M059J (cell line): ENCODE measurements at places on chromosomes 5 and 9.
A peak's percentile ranks its signal among the peaks of the same experiment; 100 is the strongest.

DNA sequence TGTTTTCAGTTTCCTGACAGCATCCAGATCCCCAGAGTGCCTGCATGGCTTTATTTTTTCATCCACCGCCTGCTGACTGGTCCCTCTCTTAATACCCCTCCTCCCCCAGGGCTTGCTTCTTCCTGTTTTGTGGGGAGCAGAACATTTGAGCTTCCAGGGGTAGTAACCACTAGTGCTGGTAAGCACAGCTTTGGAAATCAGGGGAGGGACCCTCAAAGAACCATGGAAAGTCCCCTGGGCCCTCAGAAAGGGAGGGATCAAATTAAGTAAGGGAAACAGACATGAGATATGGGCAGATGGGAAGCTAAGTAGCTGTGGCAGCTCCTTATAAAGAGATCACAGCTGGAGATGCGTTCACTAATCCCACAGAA lies 26.8 kb downstream of the GRIA1 start:
- no peak for DNase-seq

GRCh38 chr5:91182763-91183162 lies 200.4 kb downstream of the ARRDC3 start:
- no peak for DNase-seq

GRCh38 chr5:152142840-152143469 lies 218.3 kb upstream of the GLRA1 start:
- peak; percentile 46 for DNase-seq

- DNase-seq, result no peak
Observed at GRCh38 chr5:132271251-132272246, 14.1 kb downstream of the PDLIM4 start.

GRCh38 chr5:144087576-144087975 lies 82.9 kb downstream of the YIPF5 start:
- DNase-seq, result no peak

DNA sequence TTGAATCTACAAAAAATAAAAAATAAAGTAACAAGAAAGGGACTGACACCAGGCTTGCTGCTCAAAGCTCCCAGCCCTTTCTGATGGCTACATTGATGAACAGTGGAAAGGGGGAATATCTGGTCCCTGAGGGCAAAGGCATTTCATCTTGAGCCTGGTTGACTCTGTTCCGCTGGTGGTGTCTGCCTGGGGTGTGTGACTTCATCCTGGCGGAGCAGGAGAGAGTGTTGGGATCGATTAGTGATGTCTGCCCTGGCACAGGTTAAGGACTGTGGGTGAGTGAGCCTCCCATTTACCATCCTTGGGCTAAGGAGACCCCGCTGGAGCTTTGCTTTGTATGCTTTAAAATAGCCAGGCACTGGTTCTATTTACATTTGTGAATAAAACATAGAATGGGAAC lies 56.9 kb upstream of the ASS1 start:
- DNase-seq, result no peak

DNA sequence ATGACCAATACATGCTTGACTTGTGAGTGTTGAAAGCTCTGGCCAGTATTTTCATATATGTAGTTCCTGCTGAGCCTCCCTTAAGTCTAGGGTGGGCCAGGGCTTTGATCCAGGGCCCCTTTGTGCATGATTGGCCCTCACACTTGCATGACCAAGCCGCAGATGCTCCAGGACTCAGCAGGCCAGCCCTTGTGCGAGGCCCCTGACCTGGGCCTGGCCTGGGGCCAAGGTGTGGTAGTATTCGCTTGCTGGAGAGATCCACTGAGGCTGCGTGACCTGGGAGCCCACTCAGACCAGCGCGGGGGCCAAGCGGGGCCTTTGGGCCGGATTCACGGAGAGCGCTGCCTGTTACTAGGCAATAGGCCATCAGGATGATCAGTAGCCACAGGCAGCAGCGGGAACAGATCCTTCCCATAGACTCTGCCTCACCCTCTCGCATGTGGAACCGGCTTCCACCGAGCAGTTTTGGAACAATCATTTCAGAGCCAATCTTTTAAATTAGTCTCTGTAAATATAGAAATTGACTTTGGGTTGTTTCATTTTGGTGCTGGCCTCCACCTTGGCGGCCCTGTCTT lies 79.0 kb upstream of the PTCH1 start:
- no peak for DNase-seq

GRCh38 chr9:136372561-136373299 lies 739 bp downstream of the CARD9 start:
- peak; percentile 50 for DNase-seq

DNA sequence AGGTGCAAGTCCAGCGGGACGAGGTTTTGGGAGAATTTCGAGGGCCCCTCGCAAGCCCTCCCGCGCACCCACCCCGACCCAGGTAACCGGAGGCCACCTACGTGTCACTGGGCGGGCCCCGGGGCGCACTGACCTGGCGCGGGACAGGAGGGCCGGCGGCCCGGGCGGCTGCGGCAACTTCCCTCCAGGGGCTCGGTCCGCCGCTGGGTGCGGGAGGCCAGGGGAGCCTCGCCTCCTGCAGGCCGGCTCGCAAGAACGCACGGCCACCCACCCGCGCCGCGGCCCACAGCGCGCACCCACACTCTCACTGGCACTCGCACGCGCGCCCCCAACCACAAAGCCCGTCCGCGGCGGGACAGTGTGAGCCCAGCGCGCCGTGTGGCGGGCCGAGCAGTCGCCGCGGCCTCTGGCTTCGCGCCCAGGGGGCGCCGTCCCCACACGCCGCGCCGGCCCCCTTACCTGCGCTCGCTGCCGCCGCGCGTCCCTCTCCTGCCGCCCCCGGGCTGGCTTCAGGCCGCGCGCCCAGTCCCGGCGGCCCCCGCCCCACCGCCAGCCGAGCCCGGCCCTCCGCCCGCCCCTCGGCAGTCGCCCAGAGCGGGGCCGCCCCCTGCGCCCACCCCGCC lies 451 bp downstream of the LPAR1 start:
- peak; percentile 52 for DNase-seq

DNA sequence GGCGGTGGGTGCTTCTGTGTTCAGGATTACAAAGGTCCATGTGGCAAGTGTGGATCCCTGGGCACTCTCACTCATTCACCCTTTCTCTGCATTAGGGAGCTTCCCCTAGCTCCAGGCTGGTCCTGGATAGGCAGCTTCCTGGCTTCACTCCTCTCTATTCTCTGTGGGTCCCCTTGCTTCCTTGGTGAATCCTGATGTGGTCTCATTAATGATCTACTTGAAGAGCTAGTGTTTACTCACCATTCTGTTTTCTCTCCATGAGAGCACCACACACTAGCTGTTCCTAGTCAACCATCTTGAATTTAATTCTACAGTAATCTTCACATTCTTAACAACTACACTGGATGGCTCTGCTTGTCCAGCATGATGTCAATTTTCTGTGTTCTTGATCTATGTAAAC lies 90.0 kb upstream of the PLPPR1 start:
- DNase-seq, result no peak

DNA sequence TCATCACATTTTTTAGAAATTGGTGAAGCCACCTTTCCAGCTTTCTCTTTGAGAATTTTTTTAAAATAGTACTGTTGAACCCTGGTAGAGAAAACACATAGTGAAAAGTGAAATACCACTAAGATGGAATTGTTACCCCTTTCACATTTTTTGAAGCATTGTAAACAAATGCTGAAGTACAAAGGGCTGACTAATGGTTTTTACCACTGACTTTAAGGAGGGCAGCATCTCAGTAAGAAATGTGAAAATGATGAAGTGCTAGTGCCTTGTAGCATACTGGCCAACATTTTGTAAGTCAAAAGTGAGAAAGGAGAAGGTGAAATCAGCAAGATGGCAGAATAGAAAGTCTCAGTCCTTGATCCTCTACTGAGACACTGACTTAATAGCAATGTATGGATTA lies 320.6 kb downstream of the PJA2 start:
- no peak for DNase-seq

DNA sequence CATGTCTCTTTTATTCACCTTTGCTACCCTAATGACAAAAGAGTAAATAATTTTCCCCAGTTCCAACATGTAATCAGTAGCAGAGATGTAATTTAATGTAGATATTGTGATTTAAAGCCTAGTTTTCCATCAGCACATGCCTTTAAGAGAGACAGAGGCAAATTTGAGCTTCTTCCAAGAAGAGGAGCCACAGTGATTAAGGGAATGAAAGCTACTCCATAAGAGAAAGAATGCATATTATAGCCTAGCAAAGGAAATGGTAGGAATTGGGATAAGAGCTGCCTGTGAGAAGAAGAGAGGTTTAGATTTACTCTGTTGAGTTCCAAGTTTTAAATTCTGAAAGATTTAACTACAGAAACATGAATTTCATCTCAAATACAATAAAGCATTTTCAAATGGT lies 591.0 kb upstream of the DMAC1 start:
- DNase-seq, result no peak

- DNase-seq, result peak; percentile 49
Observed at GRCh38 chr9:121744687-121745395, 93.4 kb downstream of the DAB2IP start.

DNA sequence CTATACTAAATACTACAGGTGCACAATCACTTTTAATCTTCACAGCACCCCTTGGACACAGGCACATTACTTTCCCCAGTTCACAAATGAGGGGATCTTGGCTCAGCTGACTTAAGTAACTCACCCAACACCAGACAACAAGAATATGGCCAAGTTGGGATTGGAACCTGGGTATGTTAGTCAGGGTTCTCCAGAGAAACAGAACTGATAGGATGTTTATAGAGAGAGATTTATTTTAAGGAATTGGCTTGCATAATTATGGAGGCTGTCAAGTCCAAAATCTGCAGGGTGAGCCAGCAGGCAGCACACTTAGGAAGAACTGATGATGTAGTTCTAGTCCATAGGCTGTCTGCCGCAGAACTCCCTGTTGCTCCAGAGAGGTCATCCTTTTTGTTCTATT lies 312.9 kb downstream of the MAN2A1 start:
- no peak for DNase-seq

GRCh38 chr5:177404641-177405179 lies 4.2 kb upstream of the PFN3 start:
- no peak for DNase-seq

GRCh38 chr9:130756037-130756436 lies 62.5 kb downstream of the EXOSC2 start:
- no peak for DNase-seq

DNA sequence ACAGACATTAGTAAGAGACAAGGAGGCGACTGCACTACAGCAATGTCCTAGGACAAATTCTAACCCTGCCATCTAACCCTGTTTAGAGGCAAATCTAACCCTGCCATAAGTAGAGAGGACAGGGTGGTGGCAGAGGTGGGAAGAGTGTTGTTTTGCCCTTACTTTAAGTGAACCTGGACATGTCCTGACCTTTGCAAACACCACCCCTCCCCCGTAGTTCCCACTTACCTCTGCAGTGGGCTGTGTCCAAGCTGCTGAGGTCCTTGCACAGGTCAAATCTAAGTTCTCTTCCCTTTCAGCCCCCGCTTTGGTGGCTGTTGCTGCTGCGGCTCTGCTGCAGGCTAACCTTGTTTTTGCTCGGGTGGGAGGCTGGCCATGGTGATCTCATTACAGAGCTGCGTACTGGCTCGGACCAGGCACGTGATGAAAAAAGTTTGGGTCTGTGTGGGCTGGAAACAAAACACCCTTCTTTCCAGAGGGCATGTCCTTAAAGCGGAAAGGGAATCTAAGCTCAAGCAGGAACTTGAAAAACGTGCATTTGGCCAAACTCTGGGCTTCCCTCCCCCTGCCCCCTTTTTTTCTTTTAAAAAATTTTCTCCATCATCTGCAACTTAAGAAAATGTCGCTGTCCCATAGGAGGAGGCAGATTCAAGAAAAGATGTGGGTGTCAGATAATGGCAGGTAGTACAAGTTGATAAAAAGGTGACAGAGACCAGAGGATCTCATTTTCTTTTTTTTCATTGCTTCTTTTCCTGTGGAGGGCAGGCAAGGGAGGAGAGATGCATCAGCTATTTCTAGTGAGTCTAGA lies at the start of gene FAXDC2:
Gene FAXDC2, minus strand, starts transcription at position 349 of the 808 bp plus-strand sequence. CDS start 12,425 bp downstream, outside the sequence.
- DNase-seq, result peak; percentile 68

GRCh38 chr5:79119486-79119885 lies 7.9 kb downstream of the BHMT start:
- no peak for DNase-seq

- DNase-seq, result peak; percentile 9
Observed at GRCh38 chr5:78065663-78066062, 228.8 kb downstream of the AP3B1 start.

DNA sequence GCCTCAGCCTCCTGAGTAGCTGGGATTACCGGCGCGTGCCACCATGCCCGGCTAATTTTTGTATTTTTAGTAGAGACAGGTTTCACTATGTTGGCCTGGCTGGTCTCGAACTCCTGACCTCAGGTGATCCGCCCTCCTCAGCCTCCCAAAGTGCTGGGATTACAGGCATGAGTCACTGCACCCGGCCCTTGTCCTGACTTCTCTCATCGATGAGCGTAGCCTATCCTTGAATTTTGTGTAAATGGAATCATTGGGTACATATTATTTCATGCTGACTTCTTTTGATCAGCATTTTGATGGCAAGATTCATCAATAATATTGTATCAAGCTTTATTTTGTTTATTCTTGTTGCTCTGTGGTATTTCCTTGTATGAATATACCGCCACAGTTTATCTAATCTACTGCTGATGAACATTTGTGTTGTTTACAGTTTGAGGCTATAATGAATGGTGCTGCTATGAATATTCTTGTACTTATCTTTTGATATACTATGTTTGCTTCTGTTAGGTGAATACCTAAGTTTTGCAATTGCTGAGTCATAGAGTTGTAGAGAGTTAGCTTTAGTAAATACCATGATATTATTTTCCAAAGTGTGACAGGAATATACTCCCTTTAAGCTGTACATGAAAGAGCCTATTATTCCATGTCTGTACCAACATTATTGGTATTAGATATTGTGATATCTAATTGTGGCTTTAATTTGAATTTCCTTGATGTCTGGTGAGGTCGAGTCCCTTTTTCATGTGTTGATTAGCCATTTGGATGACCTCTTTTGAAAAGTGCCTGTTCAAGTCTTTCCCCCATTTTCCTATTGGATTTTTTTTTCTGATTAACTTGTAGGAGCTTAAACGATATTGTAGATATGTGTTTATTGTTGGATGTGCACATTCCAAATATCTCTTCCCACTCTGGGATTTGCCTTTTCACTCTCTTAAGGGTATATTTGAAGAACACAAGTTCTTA lies 107.5 kb downstream of the RGS3 start:
- DNase-seq, result peak; percentile 47

GRCh38 chr5:149406203-149406978 lies 27.3 kb upstream of the IL17B start:
- DNase-seq, result peak; percentile 26

GRCh38 chr5:28766565-28767158 lies 1728.3 kb upstream of the CDH9 start:
- peak; percentile 48 for DNase-seq

DNA sequence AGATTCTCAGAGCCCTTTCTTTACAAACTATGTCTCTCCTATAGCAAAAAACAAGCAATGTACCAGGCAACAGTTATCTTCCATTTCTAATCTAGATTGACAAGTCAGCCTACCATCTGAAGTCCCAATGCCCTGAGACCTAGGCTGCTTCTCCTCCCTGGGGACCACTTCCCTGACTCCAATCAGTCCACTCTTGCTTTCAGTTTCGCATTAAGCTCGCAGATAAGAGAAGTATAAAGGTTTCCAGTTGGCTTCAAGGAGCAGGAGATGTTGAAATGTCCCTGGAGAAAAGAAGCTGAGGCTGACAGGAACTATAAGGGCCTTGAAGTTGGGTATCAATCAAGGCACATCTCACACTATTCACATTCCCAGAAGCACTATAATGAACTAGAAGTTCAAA lies 32.3 kb downstream of the ERP44 start:
- DNase-seq, result peak; percentile 19

- peak; percentile 82 for DNase-seq
Observed at GRCh38 chr9:95772320-95773052, 103.0 kb upstream of the ERCC6L2 start.

GRCh38 chr5:72837524-72838096 lies 21.1 kb downstream of the TNPO1 start:
- DNase-seq, result peak; percentile 18

GRCh38 chr5:171639966-171640365 lies 145.7 kb upstream of the SMIM23 start:
- peak; percentile 43 for DNase-seq

GRCh38 chr5:26486631-26487030 lies 551.8 kb downstream of the CDH9 start:
- no peak for DNase-seq
